ENCODE measurements at places on chromosomes 3 and 15. TPM values are rescaled to one million over a fixed set of nuclear protein-coding genes. Genes with fewer than 3 reads are reported as not detected.

Gene SLC4A7
- 86.7 TPM for total RNA-seq

DNA sequence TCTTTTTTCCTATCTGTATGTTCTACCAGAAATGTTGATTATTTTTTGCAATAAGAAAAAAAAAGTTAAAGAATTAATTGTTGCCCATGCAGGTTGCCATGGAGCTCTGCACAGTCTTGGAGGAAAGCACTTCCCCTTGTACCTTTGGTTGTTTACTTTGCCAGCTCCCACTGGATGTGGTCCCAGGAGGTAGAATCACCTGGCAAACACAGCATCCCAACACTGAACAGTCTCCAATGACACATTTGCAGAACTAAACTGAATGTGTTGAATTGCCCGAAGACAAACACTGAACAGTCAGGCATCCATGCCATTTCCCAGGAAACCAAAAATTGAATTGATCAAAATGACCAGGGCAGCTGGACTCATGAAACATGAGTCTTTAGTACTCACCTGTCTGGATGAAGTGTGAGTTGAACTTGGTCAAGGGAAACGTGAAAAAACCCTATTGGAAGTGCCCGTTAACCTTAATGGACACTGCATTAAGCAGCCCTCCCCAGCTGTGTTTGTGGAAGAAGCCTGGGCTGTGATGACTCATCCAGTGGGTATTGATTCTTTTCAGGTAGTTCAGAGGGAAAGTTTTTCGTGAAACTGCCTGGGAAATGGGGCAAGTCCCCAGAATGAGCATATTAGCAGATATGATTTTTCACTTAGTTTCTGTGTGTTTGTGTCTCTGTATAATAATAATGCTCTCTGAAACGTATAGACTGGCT is 284.7 kb upstream of the STT3B start:
- DNase-seq = no peak

- DNase-seq = no peak
Observed at GRCh38 chr3:62168356-62168755, 205.0 kb downstream of the FEZF2 start.

Gene SST
- not detected for total RNA-seq

DNA sequence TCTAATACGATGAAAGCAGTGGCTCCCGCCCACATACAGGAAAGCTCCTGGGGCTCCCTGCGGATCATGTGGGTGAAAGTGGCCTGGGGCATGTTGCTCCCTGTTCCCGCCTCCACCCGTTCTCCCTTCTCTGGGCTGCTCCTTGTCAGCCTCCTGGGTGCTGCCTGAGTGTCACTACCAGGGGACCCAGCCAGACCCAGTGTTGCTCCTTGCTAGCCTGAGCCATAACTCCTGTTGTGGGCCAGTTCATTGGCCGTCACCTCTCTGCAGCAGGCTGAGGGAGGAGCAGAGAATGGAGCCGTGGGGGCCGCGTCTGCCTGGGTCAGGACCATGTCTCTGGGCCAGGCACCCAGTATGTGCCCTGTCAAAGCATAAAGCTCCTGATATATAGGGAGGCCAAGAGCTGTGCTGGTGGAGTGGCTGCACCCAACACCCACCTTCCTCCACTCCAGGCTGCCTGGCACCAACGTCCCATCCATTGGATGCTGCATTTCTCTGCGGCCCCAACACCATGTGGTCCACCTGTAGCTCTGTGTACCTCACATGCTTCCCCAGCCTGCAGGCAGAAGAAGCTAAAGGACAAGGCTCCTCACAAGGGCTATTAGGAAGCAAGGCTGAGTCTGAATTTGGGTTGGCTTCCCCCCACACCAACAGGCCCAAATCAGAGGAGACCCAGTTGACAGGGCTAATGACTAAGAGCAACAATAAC is 40.5 kb downstream of the KLF13 start:
- DNase-seq = no peak

DNA sequence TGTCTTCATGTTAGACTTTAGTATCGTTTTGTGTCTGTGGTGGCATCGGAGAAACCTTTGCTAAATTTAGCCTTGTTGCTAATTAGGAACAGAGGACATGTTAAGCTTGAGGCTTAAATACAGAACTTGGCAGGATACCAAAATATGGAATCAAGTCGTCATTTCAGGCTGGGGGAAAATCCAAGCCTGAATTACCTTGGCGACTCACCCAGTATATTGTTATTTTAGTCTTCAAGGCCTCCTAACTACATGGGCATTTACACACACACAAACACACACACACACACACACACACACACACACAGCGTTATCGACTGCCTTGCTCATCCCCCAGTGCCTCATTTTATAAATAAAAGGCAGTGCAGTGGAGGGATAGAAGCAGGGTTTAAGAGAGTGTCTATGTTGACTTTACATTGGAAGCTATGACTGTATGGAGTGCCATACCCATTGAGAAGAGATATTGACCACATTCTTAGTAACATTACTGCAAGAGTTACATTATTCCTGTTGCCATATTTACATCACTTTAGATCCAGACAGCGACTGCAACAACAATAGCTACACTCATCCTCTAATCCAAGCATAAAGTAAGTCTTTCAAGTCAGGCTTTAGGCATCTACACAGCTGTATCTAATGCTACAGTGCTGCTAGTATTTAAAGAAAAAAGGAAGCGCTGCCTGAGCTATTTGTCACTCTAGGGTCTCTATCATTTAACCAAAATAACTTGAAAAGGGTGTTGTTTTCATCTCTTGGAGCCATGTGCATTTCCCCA is 210.8 kb upstream of the SEMA6D start:
- DNase-seq = peak; percentile 74

DNA sequence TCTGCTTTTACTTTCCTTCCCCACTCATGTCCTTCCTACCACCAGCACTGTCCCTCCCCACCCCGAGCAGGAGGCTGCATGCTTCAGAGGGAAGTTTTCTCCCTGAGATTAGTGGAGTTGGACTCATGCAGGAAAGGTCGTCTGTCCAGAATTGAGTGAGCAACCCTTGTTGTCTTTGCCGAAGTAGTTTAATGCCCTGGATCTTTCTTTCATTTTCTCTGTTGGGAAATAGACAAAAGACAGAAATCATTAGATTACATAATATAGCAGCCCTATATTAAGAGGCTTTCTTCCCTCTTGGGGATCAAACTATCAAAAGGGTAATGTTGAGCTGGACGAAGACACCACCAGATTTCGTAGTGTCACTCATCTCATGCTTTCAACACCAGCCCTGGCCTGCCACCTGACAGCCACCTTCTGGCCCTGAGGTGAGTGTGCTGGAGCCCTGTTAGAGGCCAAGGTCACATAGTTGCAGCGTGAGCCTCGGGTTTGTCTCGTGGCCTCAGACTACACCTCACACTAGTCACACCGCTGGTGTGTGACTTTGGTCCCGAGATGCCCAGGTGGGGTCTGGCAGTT is 231.0 kb downstream of the ITPR1 start:
- no peak for DNase-seq

DNA sequence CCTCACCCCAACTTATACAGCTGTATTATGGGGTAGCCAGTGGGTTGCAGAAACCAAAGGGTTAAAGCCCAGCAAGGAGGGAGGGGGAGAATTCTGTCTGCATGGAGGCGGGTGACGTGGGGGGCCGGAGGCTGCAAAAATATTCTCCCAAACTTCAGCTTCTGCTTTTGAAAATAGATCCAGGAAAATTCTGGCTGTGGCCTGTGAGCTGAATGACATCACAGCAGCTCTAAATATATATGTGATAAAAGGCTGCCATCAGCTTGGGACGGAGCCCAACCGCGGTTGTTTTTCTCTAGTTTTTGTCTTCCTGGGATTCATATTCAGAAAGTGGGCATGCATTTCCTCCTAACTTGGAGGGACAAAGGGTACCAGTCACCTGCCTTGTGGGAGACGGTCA is 27.6 kb downstream of the MAPKAPK3 start:
- no peak for DNase-seq

Gene PXYLP1
- 13.3 TPM for total RNA-seq

Gene TEX9
- total RNA-seq = 1.4 TPM

DNA sequence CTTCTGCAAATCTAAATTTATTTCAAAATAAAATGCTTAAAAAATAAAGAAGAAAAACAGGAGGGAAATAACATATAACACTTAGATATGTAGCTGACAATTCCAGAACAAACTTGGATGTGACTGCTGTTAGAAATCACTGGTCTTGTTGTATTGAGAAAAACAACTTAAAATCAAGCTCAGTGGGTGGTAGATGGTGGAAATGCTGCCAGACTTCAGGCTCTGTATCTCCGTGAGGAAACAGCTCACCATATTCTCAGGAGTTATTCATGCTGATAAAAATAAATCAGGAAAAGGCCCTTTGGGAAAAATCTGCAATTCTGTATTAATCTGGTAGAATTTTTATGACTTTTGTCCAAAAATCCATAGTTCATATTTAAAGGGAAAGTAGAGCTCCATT is 477.6 kb downstream of the RAP2B start:
- DNase-seq = no peak

- no peak for DNase-seq
Observed at GRCh38 chr3:106006571-106006970, 137.8 kb upstream of the CBLB start.

Gene ECT2
- total RNA-seq = 37.8 TPM

- no peak for DNase-seq
Observed at GRCh38 chr3:173301647-173302046, 95.9 kb upstream of the NLGN1 start.

- DNase-seq = peak; percentile 50
Observed at GRCh38 chr3:179100652-179101051, 29.0 kb upstream of the ZMAT3 start.

GRCh38 chr15:67066041-67066958 is 898 bp downstream of the SMAD3 start:
- peak; percentile 28 for DNase-seq

Gene PLA2G4E
- total RNA-seq = not detected

DNA sequence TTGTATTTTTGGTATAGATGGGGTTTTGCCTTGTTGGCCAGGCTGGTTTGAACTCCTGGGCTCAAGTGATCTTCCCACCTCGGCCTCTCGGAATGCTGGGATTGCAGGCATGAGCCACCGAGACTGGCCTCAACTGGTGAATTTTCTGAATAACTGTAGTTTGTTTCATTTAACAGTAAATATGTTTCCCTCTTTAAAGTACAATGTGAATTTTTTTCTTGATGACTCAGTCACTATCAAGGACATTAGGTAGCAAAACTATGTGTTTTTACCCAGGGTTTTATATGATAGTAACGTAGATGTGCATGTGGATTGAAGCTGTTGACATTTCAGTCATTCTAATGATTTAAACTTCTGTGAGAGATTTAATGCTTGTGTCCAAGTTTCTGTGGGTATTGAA is 40.2 kb upstream of the MAPKBP1 start:
- peak; percentile 58 for DNase-seq

DNA sequence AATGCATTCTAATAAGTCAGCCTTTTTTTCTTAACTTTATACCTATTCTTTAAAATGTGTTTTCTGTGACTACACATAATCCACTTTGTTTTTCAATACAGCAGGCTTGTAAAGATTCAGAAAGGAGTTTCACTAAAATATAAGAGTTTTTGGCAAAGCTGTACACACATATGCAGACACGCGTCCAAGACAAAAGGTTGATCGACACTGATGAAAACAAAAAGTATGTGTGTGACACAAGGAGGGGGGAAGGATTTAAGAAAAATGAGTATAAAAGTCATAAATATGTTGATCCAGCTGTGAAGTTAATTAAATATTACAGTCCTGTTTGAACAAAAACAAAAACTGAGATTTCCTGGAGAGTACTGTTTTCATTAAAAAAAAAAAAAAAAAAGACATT is 294.5 kb upstream of the RARB start:
- DNase-seq = no peak

DNA sequence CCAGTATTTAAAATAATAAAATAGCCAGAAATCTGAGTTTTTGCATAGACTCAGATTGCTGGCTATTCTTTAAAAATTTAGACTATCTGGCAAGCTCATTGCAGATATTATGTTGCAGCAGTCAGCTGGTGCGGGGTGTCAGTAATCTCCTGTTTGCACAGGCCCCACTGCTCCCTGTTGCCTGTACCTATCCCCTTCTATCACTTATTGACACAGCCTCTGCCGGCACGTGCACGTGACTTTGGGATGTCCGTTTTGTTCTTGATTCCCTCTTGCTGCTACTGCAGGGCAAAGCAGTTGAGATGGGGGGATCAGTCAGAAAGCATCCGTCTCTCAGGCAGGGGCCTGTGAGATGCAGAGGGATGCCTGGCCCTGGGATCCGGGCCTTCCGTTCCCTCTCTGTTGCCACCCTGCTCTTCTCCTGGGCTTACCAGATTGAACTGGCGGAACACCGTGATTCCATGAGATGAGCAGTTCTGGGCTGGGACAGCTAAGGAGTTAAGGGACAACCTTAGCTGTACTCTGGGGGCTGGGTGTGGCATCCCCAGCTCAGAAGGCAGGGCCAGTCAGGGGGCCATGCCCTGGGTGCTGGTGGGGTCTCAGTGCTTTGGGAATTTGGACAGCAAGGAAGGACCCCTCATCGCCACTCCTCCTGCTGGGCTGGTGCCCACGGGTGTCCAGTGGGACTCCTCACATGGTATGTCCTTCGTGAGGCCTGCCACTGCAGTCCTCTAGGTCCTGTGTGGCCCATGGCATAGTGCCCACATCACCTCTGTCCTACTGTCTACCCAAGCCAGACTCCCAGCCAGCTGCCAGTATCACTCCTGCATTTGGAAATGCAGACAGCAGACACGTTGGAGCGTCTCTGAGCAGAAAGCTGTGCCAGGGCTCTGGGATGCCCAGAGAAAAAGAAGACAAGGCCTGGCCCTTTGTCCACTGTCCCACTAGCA is 11.8 kb downstream of the MRAS start:
- DNase-seq = no peak

DNA sequence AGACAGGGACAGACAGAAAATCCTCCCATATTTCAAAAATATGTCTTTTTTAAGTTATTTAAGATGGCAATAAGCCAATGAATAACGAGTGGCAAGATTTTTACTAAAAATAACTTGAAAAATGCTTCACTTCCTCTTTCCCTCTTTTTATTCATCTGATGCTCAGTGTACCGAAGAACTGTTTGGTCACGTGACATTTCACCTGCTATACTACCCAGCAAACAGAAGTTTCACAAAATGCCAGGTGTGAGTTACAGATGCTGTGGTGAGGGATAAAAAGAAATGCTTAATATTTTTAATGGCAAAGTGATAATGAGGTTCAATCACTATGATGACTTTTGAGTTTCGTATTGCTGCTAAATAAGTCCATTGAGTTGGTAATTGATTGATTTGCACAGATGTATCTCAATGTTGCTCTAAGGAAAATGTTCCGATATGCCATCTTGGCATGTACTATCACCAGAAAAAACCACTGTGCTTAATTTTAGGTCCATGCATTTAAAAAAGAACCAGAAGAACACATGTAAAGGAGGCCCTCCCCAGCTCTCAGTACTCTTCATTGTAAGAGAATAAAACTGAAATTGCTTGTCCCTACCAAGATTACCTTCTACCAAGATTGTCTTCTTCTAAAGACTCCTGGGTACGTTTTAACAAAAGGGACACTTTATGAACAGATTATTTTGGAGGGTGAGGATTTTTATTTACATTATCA is 26.0 kb upstream of the SEC62 start:
- DNase-seq = no peak
